Endothelial cell (in vitro differentiated cells): ENCODE measurements at places on chromosomes 13 and 19.

DNA sequence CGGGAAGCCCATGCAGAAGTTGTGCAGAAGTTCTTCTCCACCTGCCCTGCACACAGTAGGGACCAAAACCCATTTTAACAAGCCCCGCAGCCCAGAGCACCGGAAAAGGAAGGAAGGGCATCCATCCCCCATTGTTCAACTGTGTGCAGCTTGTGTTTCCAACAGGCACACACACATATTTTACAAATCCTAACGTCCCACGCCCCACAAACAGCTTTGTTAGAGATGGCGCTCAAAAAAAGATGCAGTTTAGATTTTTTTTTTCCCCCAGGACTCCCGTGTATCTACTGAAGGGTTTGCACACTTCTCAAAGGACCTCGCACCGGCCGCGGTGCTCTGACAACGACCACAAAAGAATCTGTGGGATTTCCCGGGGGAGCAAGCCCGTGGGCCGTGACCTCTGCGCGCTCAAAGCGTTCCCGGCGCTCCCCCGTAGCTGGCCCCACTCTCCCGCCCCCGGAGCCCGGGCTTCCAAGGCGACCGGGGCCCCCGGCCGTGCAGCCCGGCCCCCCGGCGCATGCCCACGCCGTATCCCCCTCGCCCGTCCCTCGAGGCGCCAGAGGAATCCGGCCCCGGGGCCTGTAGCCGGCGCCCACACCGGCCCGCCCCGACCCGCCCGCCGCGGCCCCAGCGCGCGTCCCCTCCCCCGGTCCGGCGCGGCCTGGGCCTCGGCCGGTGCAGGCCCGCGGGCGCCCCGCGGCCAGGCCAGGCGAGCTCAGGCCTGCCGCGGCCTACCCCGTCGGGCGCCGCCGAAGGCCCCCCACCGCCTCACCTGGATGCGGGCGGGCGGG lies 523 bp downstream of the ELAVL1 start:
- DNase-seq = peak; percentile 26

DNA sequence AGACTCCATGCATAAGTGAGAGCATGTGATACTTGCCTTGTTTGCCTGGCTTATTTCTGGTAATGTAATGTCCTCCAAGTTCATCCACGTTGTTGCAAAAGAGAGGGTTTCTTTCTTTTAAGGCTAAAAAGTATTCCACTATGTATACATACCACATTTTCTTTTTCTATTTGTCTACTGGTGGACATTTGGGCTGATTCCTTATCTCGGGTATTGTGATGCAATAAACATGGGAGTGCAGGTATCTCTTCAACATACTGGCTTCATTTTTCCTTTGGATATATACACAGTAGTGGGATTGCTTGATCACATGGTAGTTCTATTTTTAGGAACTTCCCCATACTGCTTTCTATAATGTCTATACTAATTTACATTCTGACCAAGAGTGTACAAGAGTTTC lies 49.6 kb upstream of the EBPL start:
- no peak for DNase-seq

- DNase-seq = no peak
Observed at GRCh38 chr13:43805071-43805468, 18.3 kb upstream of the ENOX1 start.

GRCh38 chr19:42872608-42873007 lies 6.9 kb downstream of the PSG1 start:
- DNase-seq = no peak

DNA sequence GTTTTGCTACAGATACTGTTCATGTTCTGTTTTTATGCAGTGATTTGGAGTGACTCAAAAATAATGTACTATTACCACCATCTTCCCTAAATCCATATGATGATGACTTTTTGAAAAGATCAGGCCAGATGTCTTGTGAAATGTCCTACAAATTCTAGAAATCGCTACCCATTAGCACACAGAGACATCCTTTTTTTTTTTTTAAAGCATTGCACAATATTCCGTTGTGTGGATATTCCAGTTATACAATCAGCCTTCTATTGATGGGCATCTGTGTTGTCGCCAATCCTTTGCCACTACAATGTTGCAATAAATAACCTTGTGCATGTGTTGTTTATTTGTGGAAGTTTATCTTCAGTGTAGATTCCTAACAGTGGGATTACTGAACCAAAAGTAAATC lies 24.5 kb downstream of the ZDHHC20 start:
- no peak for DNase-seq

GRCh38 chr13:108575430-108575829 lies 54.0 kb upstream of the MYO16 start:
- no peak for DNase-seq

DNA sequence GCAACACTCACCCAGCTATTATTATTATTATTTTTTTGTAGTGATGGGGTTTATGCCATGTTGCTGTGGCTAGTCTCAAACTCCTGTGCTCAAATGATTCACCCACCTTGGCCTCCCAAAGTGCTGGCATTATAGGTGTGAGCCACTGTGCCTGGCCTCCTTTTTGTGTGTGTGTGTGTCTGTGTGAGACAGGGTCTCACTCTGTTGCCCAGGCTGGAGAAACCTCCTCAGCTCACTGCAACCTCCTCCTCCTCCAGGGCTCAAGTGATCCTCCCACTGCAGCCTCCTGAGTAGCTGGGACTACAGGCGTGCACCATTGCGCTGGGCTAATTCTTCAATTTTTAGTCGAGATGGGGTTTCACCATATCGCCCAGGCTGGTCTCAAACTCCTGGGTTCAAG lies 3.6 kb upstream of the MYDGF start:
- DNase-seq = no peak
